ENCODE measurements at places on chromosomes 2 and 18.
A peak's percentile ranks its signal among the peaks of the same experiment; 100 is the strongest.

GRCh38 chr18:62833494-62833893 lies 118.2 kb downstream of the PHLPP1 start:
- no peak for DNase-seq

GRCh38 chr2:37453027-37453426 lies 108.6 kb downstream of the QPCT start:
- no peak for DNase-seq

DNA sequence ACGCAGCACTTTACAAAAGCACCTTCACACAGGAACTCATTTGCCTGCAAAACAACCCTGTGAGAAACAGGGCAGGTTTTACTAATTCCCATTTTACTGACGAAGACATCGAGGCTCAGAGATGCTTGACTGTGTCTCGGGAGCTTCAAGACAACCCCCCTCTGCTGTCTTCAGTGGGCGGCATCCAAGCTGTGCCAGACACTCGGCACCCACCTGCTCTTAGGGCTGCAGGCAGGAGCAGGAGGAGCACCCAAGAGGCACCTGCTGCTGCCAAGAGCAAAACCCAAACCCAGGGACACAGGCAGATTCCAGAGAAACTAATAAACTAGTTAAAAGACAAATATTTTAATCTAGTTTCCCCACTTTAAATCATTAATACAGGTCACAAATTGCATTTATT lies 67.9 kb downstream of the PPP4R1 start:
- DNase-seq: no peak

DNA sequence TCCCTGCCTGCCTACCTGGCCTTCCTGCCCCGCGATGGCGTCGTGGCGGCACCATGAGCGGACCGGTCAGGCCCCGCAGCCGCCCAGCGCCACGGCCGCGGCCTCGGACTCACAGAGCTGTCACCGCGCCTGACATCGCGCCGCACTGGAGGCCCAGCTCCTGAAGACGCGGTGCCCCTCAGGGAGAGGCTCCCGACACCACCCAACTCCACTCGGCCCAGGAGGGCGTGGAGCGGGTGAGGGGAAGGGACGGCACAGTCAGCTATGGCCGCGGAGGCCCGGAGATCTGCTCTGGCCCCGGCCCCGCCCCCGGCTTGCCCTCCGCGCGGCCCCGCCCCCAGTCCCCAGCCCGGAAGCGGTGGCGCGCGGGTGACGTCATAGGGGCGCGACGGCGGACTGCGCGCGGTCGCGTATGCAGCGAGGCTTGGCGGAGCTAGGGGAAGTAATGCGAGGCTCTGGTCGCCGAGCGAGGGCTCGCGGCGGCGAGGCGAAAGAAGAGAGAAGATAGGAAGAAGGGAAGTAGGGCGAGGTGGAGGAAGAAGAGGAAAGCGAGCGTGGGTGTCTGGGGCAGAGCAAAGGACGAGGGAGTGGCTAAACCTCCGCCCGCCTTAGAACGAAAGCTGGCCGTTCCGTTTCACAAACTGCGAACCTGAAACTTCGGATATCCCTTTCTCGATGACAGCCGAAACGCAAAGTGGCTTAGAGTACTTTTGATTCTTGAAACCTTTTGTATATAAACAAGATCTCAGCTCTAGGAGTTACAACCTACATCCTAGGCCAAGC lies at the start of gene SLC35F5:
TSS of gene SLC35F5 (minus strand) at position 288 of the 783 bp plus-strand sequence. CDS start at position 55, 233 bp downstream.
- DNase-seq: peak; percentile 80

- DNase-seq: no peak
These were observed 645 bp downstream of the MIB1 start for GRCh38 chr18:21741312-21741561.

- peak; percentile 28 for DNase-seq
These were observed 41.2 kb upstream of the DAPL1 start for GRCh38 chr2:158753641-158754611.

- DNase-seq: no peak
These were observed 62.3 kb upstream of the MCFD2 start for GRCh38 chr2:46977899-46978298.

GRCh38 chr2:196074631-196075030 lies 6.0 kb upstream of the DNAH7 start:
- no peak for DNase-seq

DNA sequence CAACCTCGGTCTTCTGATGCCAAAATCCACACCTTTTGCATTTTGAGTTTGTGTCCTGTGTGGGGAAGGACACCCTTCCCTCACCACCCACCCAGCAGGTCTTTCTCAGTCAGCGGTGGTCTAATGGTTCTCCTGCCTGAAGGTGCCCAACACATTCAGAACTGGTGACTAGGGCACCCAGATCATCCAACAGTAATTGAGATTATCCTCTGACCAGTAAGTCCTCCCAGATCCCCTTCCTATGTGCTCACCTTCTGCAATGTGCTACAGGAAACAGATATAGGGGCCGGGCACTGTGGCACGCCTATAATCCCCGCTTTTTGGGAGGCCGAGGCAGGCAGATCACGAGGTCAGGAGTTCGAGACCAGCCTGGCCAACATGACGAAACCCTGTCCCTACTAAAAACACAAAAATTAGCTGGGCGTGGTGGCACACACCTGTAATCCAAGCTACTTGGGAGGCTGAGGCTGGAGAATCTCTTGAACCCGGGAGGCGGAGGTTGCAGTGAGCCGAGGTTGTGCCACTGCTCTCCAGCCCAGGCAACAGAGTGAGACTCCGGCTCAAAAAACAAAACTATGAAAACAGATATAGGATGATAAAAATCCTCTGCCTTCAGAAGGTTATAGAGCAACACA lies 56.2 kb downstream of the REEP1 start:
- no peak for DNase-seq

GRCh38 chr18:48949050-48949605 lies 1.6 kb downstream of the SMAD7 start:
- DNase-seq: peak; percentile 44

- DNase-seq: no peak
These were observed 179.8 kb upstream of the HAAO start for GRCh38 chr2:42971947-42972736.

DNA sequence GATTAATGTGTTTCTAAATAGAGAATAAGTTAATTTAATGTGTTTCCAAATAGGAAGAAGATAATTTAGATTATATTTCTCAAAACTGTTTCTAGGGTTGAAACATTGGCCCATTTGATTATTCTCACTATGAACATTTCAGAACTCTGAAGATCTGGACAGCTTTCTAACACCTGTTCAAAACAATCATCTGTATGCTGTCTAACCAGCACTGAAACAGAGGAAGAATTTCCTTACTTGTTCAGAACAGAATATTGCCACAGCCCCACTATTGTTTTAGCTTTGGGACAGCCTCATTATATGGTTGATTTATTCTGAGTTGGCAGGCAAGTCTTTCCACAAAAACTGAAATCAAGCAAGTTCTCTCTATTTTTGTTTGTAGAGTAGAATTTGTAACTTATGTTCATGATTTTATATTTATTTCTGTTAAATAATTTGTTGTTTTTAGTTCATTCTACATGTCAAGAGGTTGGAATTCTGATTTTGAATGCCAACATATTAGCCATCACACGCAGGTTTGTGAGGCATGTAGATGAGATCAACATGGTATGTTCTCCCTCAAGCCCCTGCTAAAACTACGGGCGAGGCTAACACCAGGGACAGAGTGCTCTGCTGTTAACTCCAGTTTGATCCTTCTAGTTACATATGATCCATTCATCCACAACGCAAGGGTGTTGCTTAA lies 11.2 kb downstream of the IL18RAP start:
- no peak for DNase-seq

- no peak for DNase-seq
These were observed 476 bp downstream of the STRN start for GRCh38 chr2:36965751-36966369.

GRCh38 chr18:48336332-48336731 lies 72.9 kb downstream of the ZBTB7C start:
- DNase-seq: no peak

All from RCC 7860 (cell line).